ENCODE measurements at places on chromosomes 7 and 10. TPM values are rescaled to one million over a fixed set of nuclear protein-coding genes. Genes with fewer than 3 reads are reported as not detected.

The RAMP3 gene
- not detected for total RNA-seq

The BUD31 gene
- total RNA-seq = 139 TPM

The TUBAL3 gene
- 0.21 TPM for total RNA-seq

The NCF1 gene
- total RNA-seq = 0.17 TPM

The CYP26C1 gene
- total RNA-seq = not detected

The ZNF467 gene
- 1.3 TPM for total RNA-seq

The TET1 gene
- total RNA-seq = 0.90 TPM

The UNCX gene
- not detected for total RNA-seq

The BCCIP gene
- 103 TPM for total RNA-seq

The CHAT gene
- not detected for total RNA-seq

The GPR141 gene
- total RNA-seq = not detected

The NPSR1 gene
- not detected for total RNA-seq

The NPC1L1 gene
- 0.06 TPM for total RNA-seq

The FOXP2 gene
- not detected for total RNA-seq

The TNPO3 gene
- total RNA-seq = 41.2 TPM

The MBL2 gene
- total RNA-seq = not detected

The CPXM2 gene
- not detected for total RNA-seq

The GCK gene
- not detected for total RNA-seq

The PTF1A gene
- total RNA-seq = not detected

The FOXI2 gene
- total RNA-seq = not detected

The DGKB gene
- total RNA-seq = not detected

The WNT2 gene
- not detected for total RNA-seq

The BCL7B gene
- 59.8 TPM for total RNA-seq

The BAIAP2L1 gene
- 41.9 TPM for total RNA-seq

The SLK gene
- total RNA-seq = 38.6 TPM

The MEIG1 gene
- total RNA-seq = 0.74 TPM

The ABCB1 gene
- total RNA-seq = 0.02 TPM

The CYP3A4 gene
- total RNA-seq = not detected

The UNC5B gene
- total RNA-seq = 3.3 TPM

The AMPH gene
- 0.12 TPM for total RNA-seq

The C10orf120 gene
- not detected for total RNA-seq

The BCAP29 gene
- total RNA-seq = 43.9 TPM

The DPP6 gene
- total RNA-seq = not detected

The SHH gene
- total RNA-seq = 0.43 TPM

The ITGB8 gene
- total RNA-seq = 1.1 TPM

Measured in A549 treated with Hydrocortisone at 1 μM for 4 hours (cell line).